Nephron progenitor cell (in vitro differentiated cells): ENCODE measurements at places on chromosomes 7 and 10.

- no peak for DNase-seq
These were observed 92.3 kb downstream of the DNAJB6 start for GRCh38 chr7:157429001-157429679.

DNA sequence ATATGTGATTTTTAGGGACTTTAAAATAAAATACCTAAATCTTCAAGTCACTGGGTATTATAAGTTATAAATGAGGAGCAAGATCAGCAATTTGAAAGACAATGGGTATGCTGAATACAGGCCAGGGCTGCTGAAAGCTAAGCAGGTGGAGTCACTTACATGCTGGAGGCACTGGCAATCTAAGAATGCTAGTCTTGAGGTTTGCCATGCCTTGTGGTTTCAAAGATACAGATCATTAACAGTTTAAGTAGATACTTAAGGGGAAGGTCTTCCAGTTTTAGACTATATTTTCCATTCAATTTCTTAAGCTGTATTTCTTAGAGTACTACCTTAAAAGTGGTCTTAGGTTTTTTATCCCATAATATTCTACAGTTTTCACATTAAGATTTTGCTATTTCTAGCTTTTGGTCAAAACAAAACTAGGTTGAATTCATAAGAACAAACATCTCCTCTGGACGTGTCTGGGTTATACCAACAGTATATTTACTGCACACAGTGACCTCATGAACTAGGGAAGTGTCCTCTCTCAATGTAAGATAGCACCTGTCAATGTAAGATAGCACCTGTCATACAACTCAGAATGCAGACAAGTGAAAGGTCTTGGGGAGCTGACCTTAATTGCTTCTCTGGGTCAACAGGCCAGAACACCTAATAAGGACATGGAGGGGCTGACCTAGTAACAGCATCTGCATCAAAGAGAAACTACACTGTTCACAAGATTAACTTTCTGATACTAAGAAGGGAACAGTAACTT, 2.0 kb downstream of the SRI start:
- DNase-seq, result no peak

- DNase-seq, result no peak
These were observed 119.4 kb downstream of the GNAT3 start for GRCh38 chr7:80392229-80393169.

DNA sequence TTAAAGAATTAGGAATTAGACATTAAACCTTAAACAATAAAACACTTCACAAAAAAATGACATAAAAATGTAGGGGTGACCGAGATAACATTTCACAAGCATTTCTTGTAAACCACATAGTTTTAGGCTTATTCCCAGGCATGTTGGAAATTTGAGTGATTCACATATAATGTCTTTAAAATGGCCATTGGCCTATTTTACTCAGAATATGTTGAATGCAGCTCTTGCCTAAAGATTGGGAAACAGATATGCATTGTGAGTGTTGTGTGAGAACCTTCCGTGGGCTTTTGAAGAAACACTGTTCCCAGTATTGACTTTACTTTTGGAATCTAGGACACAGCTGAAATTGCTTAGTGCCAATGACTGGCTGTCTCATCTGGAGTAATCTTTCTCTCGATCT, 79.6 kb downstream of the ARL5B start:
- DNase-seq, result no peak

DNA sequence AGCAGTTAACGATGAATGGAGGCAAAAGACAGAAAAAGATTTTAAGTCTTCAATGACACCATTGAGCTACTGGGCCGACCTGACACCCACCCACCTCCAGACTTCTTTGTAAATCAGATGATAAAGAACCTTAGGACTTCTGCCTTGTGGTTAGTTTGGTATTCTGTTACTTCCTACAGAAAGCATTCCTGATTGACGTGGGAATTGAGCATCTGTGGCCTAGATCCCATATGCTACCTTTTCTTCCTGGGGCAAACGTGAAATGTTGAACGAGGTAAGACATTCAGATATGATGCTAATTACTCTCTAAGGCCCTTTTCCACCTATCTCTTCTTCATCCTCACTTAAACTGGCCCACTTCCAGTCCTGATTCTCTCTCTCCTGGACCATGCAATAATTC, 10.2 kb downstream of the PRLHR start:
- DNase-seq, result no peak

DNA sequence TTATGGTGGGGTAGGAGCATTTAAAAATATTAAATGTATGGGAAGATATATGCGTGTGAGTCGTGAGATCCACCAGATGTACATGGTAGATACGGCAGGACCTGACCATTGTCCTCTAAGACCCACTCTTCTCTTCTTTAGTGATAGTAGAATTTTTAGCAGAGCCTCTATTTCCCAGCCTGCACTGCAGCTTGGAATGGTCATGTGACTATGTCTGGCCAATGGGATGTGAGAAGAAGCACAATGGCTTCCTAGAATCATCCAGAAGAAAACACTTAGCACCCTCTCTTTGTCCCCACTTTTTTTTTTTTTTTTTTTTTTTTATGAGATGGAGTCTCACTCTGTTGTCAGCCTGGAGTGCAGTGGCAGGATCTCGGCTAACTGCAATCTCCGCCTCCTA, 86.6 kb upstream of the CYTH3 start:
- DNase-seq, result no peak

GRCh38 chr7:82275342-82275741, 168.2 kb downstream of the CACNA2D1 start:
- no peak for DNase-seq

GRCh38 chr10:8116926-8117493, 62.5 kb downstream of the GATA3 start:
- no peak for DNase-seq

DNA sequence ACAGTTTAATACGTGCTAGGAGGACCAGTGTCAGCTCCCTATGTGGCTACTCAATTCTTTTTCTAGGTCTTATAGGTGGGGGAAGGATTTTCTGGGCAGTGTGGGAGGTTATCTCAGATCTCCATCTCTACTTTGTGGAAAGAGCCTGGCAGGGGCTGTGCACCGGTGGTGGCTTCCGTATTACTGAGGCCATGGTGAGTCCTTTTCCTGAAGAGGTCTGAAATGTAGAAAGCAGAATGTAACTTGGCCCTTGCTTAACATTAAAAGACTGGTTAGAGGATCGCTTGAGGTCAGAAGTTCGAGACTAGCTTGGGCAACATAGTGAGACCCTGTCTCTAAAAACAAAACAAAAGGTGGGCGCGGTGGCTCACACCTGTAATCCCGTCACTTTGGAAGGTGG, 2.7 kb upstream of the TPST1 start:
- DNase-seq, result no peak

DNA sequence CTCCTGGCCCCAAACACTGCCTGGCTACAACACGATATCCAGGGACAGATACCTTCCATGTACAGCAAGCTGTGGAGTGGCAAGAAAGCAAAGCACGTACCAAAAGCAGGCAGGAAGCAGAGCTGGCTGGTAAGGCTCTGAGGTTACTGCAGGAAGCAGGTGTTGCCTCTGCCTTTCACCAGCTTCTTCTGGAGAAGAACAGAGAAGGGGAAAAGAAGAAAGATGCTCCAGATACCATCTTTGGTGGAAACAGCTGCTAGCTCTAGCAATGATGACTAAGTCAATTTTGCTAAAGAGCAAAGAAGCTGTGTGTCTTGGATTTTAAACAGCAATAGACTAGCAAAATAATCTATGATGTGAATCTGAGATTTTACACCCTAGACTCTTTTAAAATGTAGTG, 34.9 kb upstream of the PRSS1 start:
- DNase-seq, result no peak

GRCh38 chr7:55185321-55185802, 166.5 kb downstream of the EGFR start:
- no peak for DNase-seq

DNA sequence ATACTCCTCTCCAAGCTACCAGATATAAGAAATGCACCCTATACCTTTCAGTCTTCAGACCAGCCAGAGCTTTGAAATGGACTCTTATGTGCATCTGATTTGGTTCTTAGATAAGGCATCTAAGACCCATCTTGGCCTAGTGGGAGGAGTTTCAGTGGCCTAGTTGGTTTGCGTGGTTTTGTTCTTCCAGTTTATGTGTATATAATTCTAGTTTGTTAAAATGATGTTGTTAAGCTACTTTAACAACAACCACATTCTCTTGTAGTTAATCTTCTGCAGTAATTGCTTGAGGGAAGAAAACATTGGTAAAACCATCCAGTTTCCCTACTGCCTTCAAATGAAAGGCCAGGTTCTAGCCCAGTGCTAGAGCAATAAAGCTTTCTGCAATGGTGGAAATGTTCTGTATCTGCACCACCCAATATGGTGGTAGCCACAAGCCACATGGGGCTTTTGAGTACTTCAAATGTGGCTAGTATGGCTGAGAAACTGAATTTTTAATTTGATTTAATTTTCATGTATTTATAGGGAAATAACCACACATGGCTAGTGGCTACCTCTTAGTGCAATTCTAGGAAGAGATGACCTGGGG, 66.3 kb downstream of the KLHDC10 start:
- no peak for DNase-seq

DNA sequence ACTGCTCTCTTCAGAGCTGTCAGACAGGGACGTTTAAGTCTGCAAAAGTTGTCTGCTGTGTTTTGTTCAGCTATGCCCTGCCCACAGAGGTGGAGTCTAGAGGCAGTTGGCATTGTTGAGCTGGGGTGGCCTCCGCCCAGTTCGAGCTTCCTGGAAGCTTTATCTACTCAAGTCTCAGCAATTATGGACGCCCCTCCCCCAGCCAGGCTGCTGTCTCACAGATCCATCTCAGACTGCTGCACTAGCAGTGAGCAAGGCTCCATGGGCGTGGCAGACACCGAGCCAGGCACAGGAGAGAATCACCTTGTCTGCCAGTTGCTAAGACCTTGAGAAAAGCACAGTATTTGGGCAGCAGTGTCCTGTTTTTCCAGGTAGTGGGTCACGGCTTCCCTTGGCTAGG, 98.1 kb downstream of the SDHAF3 start:
- DNase-seq, result no peak

- DNase-seq, result no peak
These were observed 49.0 kb upstream of the SEMA3E start for GRCh38 chr7:83697804-83698530.
